Uterus (tissue), 4 donors: ENCODE measurements at places on chromosomes 2 and 18. TPM values are rescaled to one million over a fixed set of nuclear protein-coding genes. Genes with fewer than 3 reads are reported as not detected.
A peak's percentile ranks its signal among the peaks of the same experiment; 100 is the strongest.

Gene ASNSD1
- 65.0 TPM for total RNA-seq

Gene CHRNA1
- not detected for total RNA-seq

Gene ZAP70
- 3.3 TPM for total RNA-seq

- H3K27ac ChIP-seq, result no peak overlapping the region
- H3K4me3 ChIP-seq, result no peak overlapping the region
- H3K36me3 ChIP-seq, result no peaks in the 10 kb centered on the region
- no peaks in the 10 kb centered on the region for H3K27me3 ChIP-seq
- H3K4me1 ChIP-seq, result no peaks in the 10 kb centered on the region
- DNase-seq, result no peak
These were observed 16.4 kb downstream of the WDR35 start for GRCh38 chr2:19973466-19973865.

DNA sequence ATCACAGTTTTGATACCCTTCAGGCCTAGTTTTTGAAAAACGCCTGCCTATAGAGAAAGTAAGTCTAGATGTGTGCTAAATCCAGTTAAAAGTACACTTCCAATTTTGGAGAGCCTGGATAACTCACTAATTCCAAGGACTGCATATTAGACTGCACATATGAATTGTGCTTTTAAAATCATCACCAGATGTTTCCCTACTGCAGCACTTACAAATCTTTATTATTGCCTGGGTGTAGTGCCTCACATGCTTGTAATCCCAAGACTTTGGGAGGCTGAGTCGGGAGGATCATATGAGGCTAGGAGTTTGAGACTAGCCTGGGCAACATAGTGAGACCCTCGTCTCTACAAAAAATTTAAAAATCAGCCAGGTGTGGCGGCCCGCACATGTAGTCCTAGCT is 35.9 kb upstream of the HTR2B start:
- H3K27me3 ChIP-seq, result no peaks in the 10 kb centered on the region
- H3K4me1 ChIP-seq, result peaks cover 29% of the 10 kb centered on the region
- no peak for DNase-seq
- no peak overlapping the region for H3K4me3 ChIP-seq

DNA sequence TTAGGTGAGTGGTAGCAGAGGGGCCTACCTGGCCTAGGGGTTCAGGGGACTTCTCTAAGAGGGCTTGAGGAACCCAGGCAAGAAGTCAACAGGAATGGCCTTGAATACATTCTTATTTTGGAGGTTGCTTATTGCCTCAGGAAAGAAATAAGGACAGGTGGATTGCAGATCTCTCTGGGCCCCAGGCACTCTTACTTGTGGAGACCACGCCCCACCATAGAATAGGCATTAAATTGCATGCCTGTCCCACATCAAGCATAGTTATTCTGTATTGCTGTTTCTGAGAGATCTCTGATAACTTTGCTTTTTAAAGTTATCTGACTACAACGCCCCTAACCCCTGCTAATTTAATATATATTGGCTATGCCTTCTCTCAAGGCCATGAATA is 68.0 kb upstream of the SP3 start:
- no peaks in the 10 kb centered on the region for H3K36me3 ChIP-seq
- H3K4me3 ChIP-seq, result no peak overlapping the region
- no peak overlapping the region for H3K27ac ChIP-seq
- DNase-seq, result no peak

GRCh38 chr18:44789710-44790109 is 109.0 kb downstream of the SETBP1 start:
- DNase-seq, result peak; percentile 54
- no peaks in the 10 kb centered on the region for H3K27me3 ChIP-seq
- no peaks in the 10 kb centered on the region for H3K4me1 ChIP-seq
- no peaks in the 10 kb centered on the region for H3K36me3 ChIP-seq
